ENCODE measurements at places on chromosomes 13 and 19. TPM values are rescaled to one million over a fixed set of nuclear protein-coding genes. Genes with fewer than 3 reads are reported as not detected.

SPIB gene
- total RNA-seq, result 0.11 TPM

MBD3L2 gene
- not detected for total RNA-seq

IGFLR1 gene
- 7.1 TPM for total RNA-seq

IFNL4 gene
- total RNA-seq, result not detected

PSG7 gene
- not detected for total RNA-seq

IFNL1 gene
- not detected for total RNA-seq

SARS2 gene
- 63.1 TPM for total RNA-seq

YJEFN3 gene
- total RNA-seq, result 4.7 TPM

GAPDHS gene
- total RNA-seq, result not detected

ANKRD24 gene
- total RNA-seq, result 0.77 TPM

PRR19 gene
- 1.4 TPM for total RNA-seq

PIH1D1 gene
- 128 TPM for total RNA-seq

SPACA4 gene
- not detected for total RNA-seq

ZFP28 gene
- 6.3 TPM for total RNA-seq

MAST1 gene
- 24.3 TPM for total RNA-seq

DNA sequence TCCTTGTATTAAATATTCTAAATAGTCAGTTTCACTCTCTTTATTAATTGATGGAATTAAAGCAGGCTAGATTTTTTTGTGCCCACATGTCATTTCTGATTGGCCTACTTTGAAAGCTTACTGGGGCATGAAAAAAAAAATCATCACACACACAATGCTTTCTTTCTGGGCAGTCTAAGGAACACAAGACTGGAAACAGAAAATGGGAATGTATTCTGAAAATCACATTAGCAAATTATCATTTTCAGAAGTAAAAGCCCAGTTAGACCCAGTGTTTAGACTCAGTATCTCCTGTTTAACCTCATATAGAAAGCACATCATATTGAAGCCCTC is 339.4 kb downstream of the SPRY2 start:
- DNase-seq, result no peak

- no peak for DNase-seq
Observed at GRCh38 chr13:99331881-99332293, 24.7 kb upstream of the GPR183 start.

DNA sequence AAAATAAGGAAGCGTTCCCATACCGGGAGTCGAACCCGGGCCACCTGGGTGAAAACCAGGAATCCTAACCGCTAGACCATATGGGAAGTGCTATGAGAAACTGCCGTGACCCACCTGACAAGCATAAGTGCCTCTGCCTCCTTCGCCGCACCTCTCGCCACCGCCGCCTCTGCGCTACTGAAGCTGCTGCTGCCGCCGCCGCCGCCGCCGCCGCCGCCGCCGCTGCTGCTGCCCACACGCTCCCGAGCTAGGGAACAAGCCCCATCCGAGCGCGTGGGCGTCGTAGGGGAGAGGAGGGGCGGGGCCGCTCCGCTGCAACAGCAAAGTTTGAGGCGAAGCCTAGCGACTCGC is 610 bp upstream of the WBP4 start:
- DNase-seq, result peak; percentile 91

- DNase-seq, result no peak
Observed at GRCh38 chr13:24906268-24906667, 142.3 kb downstream of the RNF17 start.

- DNase-seq, result no peak
Observed at GRCh38 chr13:110018009-110018408, 231.6 kb upstream of the IRS2 start.

- DNase-seq, result peak; percentile 72
Observed at GRCh38 chr19:53892981-53893325, 11.0 kb downstream of the PRKCG start.

GRCh38 chr13:31224963-31225559 is 25.3 kb downstream of the B3GLCT start:
- DNase-seq, result no peak

GRCh38 chr13:29999492-30000369 is 149.3 kb upstream of the UBL3 start:
- no peak for DNase-seq

DNA sequence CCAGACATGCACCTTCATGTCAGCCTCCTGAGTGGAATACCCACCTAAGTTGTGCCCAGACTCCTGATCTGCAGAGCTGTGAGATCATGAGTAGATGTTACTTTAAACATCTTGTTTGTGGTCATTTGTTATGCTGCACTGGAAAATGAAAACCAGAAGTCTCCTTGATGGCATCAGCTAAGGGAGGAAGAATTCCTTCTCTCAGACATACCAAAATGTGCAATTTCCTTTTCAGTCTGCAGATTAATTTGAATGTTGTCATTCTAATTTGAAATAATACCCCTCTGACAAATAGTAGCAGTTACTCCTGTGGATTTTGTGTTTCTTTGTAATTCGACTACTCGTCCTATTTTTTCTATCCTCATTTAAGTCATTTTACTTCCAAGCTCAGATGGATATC is 59.3 kb downstream of the ITGBL1 start:
- no peak for DNase-seq

GRCh38 chr13:80047406-80047805 is 293.5 kb downstream of the SPRY2 start:
- no peak for DNase-seq

GRCh38 chr19:4090356-4091220 is 23.9 kb upstream of the ZBTB7A start:
- no peak for DNase-seq

GRCh38 chr13:20024702-20025101 is 66.2 kb downstream of the ZMYM2 start:
- DNase-seq, result no peak

DNA sequence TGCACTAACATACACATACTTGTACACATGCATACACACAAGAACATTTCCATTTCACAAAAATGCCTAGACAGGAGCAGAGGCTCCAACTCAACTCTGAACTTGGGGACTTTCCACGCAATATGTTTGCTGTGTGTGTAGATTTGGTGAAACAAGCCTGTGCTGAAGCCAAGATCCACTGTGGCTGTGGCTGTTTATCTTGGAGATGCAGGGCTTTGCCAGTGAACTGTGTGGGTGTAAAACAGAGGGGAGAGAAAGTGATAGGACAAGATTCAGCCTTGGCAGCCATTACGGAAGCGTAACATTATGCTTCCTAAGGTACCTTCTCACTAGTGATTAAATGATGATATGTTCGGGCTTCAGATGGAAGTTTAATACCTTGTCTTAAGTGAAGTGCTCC is 73.2 kb upstream of the MBNL2 start:
- no peak for DNase-seq

DNA sequence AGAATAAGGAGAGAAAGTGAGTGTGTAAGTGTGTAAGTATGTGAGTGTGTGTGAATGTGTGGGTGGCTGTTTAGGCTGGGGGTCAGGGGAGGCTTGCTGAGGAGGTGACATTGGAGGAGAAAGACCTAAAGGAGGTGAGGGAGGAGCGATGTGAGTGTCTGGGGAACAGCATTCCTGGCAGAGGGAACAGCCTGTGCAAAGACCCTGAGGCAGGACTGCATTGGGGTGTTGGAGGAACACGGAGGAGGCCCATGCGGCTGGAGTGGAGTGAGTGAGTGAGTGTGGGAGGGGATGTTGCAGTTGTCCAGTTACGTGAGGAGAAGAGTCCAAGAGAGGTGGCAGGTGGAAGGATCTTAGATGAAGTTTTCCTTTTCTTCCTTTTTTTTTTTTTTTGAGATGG is 31.8 kb downstream of the NFILZ start:
- DNase-seq, result no peak

DNA sequence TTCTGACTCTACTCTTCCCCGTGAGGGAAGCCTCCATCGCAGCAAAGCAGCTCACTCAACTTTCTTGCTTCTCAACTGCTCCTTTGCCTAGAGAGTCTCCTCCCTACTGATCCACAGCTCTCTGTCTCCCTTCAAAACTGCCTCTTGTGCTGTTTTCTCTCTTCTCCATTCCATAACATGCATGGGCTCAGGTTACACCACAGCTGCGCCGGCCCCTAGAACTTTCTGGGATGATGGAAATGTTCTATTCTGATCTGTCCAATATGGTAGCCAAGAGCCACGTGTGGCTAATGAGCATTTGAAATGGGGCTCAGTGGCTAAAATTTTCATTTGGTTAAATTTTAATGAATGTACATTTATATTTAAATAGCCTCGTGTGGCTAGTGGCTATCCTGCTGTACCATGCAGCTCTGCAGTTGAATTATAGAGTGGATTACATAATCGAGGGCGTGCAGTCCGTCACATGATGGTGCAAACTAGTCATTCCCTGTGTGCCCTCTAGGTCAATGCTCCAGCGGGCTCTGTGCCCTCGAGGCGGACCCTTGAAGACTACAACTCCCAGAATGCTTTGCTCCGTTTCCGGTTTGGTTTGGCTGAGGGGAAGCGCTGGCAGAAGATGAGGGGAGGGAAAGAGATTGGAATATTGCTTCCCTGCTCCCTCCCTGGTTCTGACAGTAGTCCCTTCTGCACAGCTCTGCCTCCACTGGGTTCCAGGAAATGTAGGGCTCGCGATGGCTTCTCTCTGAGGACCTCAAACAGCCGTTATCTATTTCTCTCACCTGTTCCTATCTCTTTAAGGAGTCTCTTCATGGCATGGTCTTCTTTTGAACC is 109.8 kb downstream of the CACNA1A start:
- peak; percentile 92 for DNase-seq

Measured in endodermal cell (in vitro differentiated cells).